ENCODE measurements at places on chromosomes 2 and 18.

GRCh38 chr2:168158586-168158985 is 88.8 kb downstream of the STK39 start:
- DNase-seq, result no peak

DNA sequence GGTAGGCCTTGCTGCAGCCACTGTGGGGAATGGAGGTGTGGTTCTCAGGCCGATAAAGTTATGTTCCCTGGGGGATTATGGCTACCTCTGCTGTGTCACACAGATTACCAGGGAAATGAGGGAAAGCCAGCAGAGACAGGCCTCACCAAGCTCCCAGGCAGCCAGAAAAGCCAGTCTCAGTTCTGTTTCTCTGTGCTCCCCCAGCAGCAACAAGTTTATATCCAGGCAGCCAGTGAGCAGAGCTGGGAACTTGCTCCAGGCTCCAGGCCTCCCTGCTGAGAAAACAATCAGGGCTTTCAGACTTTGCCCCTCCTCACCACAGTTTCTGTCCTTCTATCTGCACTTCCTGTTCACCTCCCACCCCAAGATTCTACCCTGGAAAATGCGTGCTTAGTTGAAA is 596.6 kb upstream of the GYPC start:
- DNase-seq, result no peak

DNA sequence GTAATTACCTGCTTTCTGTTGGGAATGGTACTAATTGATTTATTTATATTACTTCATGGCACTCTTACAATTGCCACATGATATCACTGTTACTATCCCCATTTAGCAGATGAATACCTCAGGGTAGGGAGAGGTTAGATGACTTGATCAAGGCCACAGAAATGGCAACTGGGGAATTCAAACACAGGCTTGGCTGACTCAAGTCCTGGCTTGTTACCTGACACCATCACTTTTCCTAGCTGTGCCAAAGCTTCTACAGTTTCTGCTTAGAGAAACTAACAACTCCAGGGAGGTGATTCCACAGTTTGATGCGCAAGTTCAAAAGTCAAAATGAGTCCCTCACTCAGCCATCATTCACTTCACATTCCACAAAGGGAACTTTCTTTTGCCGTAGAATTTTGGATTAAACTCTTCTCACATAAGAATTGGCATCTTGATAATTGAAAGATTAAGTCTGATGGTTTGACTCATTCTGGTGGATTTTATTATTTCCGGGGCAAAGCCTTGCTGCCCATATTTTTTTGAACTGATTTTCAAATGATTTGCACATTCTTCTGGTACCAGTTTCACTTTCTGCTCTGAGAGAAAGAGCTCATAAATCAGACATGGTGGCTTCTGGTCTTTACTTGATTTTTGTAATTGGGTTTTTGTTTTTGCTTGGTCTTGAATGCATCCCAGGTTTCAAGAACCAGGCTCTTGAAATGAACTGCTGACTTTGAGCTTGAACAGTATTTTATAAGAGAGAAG is 656.8 kb downstream of the BCL11A start:
- no peak for DNase-seq

GRCh38 chr2:88452565-88452905 is at the start of gene FOXI3:
Gene FOXI3 (minus strand): TSS chr2:88452693. CDS start chr2:88452535, 158 bp downstream.
- DNase-seq, result no peak

DNA sequence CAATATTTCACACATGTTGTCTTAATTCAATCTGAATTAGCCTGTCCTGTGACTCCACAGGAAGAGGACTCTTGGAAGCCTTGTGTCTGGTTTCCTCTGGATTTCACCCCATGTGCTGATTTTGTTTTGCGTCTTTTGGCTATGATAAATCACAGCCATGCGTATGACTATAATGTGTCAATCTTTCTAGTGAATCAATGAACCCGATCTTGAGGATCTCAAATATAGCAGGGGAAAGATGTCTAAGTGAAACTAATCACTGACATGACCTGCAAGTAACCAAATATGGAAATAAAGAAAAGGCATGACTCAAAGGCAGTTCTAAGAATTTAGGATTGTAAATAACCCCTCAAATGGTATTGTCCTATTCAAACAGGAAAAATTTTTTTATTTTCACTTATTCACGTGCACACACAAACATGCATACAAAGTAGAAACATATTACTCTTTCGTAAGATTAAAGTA is 8.2 kb downstream of the WDFY1 start:
- no peak for DNase-seq

DNA sequence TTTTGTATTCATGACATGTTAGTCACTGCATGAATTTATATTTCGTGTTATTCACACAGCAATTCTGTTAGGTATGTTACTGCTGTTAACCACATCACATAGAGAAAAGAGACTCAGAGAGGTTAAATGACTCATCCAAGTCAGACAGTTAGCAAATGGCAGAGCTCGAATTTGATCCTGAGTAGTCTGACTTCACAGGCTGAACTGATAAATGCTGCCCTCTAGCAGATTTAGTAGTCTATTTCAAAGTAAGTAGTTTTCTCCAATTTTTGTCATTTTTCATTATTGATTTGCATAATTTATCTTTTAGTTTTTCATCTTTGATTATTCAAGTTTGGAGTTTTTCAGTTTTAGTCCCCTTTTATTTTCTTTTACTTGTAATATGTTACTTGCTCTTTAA is 58.3 kb downstream of the WDR7 start:
- DNase-seq, result no peak

DNA sequence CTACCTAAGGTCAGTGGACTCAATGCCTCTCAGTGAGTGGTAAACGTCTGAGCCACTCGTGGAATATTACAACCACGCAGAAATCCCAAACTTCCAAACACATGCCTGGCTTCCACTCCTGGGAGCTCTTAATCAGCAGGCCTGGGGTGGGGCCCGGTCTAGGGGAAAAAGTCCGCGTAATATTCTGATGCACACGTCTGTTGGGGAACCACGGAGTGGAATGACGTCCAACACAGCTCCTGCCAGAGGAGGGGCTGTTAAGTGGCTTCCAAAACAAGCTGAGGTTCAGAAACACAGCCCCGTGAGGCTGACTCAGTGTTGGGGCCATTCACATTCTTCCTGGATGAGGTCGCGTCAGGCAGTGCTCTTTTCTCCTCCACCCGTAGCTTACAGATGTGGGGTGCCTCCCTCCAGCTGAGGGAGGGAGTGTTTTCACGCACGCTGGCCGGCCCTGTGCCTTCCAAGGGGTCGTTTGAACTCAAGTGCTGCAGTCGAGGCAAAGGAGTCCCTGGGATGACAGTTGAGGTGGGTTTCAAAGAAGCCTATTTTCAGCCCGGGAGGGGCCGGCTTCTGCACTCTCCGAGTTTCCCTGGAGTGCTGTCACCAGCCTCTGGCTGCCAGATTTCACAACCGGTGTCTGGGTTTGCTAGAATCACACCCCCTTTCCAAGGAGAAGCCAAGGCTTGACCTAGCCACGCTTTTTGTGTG is 73.1 kb downstream of the ACKR3 start:
- DNase-seq, result peak; percentile 99

- no peak for DNase-seq
These were observed 62.5 kb downstream of the FAM228A start for GRCh38 chr2:24237313-24237712.

GRCh38 chr2:32825291-32825712 is 121.5 kb upstream of the LTBP1 start:
- no peak for DNase-seq

GRCh38 chr2:25512707-25513106 is 160.7 kb downstream of the DTNB start:
- no peak for DNase-seq

GRCh38 chr2:40103590-40103989 is 324.5 kb upstream of the THUMPD2 start:
- DNase-seq, result no peak

GRCh38 chr2:208638059-208638458 is 231.5 kb downstream of the PTH2R start:
- no peak for DNase-seq

- DNase-seq, result no peak
These were observed 828.3 kb upstream of the PIK3C3 start for GRCh38 chr18:41126541-41127235.

DNA sequence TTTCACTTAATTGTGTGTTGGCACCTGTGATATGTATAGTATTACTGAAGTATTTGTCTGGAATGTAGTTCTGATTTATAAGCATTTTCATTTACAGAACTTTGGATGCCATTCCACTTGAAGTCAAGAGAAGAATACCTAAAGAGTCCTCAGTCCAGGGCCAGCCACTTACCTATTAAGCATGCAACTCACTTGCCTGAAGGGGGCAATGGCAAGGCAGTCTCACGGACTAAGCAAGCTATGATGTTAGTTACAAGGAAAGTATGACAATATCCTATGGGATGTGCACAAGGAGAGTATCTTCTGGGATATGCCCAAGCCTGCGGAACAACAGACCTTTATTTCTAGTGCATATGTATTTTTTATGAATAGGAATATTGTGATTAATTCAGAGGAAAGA is 369.4 kb upstream of the GCFC2 start:
- DNase-seq, result no peak

DNA sequence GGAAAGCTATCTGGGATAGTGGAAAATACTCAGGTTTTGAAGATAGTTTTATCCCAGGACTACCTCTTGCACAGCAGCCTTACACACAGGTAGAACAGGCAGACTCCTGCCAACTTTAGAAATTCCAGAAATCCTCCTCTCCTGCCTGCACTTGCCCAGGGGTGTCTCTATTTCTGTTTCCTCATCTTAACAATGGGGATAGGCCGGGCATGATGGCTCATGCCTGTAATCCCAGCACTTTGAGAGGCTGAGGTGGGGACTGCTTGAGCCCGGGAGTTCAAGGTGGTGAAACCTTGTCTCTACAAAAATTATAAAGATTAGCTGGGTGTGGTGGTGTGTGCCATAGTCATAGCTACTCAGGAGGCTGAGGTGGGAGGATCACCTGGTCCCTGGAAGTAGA is 117.0 kb upstream of the ARL5A start:
- no peak for DNase-seq

DNA sequence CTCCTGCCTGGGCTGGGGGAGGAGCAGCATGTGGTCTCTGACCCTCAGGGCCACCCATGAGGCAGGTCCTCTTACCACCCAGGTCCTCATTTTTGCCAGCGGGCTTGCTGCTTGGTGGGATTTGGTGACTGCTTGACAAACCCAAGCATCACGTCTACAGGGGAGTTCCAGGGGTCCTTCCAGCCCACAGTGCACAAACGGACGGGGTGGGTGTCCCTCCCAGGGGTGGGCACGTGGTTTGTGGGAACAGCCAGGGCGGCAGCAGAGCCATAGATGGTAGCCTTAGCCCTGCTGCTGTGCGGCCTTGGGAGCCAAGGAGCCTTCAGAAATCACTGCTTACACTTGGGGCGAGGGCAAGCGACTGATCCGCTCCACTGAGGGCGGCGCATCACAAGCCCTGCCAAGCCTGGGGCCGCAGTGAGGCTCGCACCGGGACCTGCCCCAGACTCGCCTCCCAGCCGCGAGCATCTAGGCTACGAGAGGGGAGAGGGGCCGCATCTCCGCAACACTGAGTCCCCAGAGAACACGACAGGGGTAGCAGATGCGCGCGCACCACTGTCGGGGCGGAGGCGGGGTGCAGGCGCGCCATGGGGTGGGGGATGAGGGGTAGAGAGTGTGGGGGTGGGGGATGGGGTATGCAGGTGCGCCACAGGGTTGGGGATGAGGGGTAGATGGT is 36.9 kb downstream of the SNED1 start:
- no peak for DNase-seq

DNA sequence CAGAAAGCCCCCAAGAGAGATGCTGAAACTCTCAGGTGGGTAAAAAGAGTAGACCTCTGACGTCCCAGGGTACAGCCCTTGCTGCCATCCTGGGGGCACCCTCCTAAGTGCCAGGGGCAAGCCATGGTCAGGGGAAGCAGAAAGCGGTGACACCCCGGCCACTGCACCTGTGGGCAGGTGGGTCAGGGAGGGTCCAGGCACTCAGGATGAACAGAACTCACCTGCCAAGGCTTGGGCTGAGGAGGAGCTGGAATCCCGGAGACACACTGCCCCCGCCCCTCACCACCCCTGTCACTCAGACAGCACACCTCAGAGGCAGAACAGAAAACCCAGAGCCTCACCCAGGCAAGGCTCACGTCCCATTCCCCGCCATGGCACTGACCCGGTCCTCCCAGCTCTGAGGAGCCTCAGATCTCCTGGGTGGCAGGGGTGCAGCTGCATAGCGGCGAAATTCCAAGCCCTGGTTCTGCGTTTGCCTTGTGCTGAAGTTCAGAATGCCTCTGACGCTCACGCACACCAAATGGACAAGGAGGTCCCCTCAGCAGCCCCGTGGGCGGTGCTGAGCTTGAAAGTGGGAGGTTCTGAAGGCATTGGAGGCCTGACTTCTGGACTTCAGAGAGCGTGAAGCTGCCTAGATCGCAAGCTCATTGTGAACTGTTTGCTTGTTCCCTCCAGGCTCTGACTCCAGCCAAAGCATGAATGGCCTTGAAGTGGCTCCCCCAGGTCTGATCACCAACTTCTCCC is 4.3 kb downstream of the GPR17 start:
- DNase-seq, result no peak

- no peak for DNase-seq
These were observed 458.8 kb downstream of the METTL4 start for GRCh38 chr18:2112435-2113045.

- DNase-seq, result no peak
These were observed 310.3 kb downstream of the SS18 start for GRCh38 chr18:25780105-25780504.

DNA sequence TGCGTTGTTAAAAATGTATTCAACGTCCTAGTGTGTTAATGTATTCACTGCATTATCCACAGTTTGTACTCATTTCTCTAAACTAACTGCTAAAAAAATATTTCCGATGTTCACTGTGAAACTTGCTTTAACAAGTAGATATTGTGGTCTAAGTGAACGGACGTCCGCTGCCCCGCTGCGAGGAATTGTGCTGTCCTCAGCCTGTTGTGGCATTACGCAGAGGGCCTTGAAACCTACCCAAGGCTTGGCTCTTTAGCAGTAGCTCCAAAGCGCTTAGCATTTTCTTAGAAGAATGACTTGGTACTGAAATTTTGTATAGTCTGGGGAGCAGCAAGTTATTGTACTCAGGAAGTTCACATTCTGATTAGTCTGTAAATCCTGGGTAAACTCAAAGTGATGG is 136.5 kb upstream of the SP5 start:
- DNase-seq, result no peak

- DNase-seq, result no peak
These were observed 63.1 kb upstream of the LYPD1 start for GRCh38 chr2:132733094-132733493.

GRCh38 chr18:24491927-24492834 is 31.7 kb downstream of the HRH4 start:
- no peak for DNase-seq

DNA sequence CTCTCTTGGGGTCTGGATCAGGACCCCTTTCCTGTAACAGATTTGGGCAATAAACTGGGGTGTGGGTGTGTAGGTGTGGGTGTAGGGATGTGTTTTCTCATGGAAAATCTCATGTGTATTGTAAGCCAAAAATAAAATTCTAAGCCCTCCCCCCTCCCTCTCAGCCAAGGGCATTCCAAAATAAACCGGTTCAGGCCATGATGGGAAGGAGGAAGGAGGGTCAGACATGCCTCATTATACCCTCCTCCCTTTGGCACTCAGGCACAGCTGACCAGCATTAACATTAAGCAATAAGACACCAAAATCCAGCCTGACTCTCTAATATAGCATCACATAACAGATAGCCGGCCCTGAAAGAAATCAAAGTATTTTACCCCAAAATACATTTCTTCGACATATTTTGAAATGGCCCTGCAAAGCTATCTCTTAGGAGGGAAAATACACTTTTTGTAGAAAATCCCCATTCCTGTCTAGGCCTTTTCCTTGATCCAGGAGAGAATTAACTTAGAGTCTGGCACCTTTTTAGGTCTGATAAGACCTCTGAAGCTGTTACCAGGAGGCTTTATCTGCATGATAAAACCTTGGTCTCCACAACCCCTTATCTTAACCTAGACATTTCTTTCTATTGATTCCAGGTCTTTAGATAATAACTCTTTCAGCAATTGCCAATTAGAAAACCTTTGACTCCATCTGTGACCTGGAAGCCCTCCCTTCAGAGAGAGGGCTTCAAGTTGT is 128.7 kb upstream of the COL5A2 start:
- DNase-seq, result no peak

Data from tibial artery (tissue), 4 donors.